Lung microvascular endothelial cell (primary cell): ENCODE measurements at places on chromosomes 5 and 9. TPM values are rescaled to one million over a fixed set of nuclear protein-coding genes. Genes with fewer than 3 reads are reported as not detected.
A peak's percentile ranks its signal among the peaks of the same experiment; 100 is the strongest.

DNA sequence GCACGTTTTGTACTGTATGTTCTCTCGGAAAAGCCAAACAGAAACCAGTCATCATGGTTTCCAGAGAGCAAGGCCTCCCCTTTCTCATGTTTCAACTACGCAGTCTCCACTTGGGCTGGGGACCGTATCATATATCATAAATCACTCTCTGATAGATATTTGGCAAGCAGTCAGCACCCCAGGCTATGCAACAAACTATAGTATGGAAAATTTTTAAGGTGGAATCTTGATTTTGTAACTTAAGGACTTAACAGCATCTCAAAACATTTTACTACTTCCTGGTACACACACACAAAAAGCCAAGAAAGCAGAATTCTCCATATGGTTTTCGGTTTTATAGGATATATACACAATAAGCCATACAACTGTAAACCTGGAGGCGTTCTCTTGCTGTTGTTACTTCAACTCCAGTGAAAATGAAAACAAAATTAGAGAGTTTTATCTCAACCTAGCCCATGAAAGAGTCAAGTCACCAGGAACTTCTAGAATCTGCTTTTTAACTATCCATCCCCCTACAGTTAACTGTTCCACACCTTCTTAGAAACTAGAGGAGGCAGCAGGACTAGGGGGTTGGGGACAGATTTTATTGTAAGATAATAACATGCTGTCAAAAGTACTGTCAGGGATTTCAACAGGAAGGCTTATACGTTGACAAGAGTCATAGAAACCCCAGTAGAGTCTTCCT is 283.4 kb downstream of the NFIB start:
- peak; percentile 91 for DNase-seq

The PCDHGA8 gene
- 1.1 and 1.2 TPM in 2 replicates for total RNA-seq

The ZNF483 gene
- 1.1 and 1.6 TPM in 2 replicates for total RNA-seq

- peak; percentile 15 for DNase-seq
Measured at GRCh38 chr5:159928122-159928909, 12.0 kb downstream of the ADRA1B start.

- no peak for DNase-seq
Measured at GRCh38 chr9:129209580-129209979, 31.5 kb upstream of the IER5L start.

DNA sequence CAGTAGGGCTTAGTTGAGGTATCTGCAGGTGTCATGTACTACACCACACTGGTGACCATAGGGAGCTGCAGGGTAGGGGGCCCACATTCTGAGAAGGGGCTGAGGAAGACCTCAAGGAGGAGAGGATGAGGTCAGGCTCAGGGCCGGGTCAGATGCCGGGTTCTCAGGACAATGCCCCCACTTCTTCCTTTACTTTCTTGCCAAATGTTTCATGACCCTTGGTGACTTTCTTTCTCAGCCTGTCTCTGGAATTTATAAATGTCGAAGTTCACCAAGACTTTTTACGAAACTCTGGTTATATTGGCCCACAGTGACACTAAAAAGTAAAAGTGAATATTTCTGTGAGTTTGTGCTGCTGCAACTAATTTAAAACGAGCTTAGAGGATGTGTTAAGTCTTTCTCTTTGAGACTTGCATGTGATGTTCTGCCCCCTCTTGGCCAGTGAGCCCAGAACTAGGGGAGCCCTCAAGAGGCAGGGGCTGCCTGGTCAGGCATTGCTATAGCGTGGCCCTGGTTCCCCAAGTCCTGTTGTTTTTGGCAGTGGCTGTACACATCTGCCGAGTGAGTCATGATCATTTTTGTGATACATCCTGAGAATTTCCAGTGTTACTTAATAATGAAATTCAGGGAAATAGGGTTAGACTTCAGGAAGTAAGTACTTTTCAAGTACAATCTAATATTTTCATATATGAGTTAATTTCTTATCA is 11.2 kb downstream of the ACO1 start:
- DNase-seq: peak; percentile 96

The LHX6 gene
- total RNA-seq: 0.40 and 1.7 TPM in 2 replicates

- no peak for DNase-seq
Measured at GRCh38 chr5:179918742-179919486, 11.2 kb upstream of the TBC1D9B start.

The ALDH1A1 gene
- total RNA-seq: 1,079 and 3,265 TPM in 2 replicates

GRCh38 chr5:120479066-120479465 is 15.0 kb downstream of the PRR16 start:
- DNase-seq: no peak

GRCh38 chr5:180669661-180670060 is 20.3 kb upstream of the FLT4 start:
- DNase-seq: no peak

The MED10 gene
- total RNA-seq: 6.5 and 12.1 TPM in 2 replicates

DNA sequence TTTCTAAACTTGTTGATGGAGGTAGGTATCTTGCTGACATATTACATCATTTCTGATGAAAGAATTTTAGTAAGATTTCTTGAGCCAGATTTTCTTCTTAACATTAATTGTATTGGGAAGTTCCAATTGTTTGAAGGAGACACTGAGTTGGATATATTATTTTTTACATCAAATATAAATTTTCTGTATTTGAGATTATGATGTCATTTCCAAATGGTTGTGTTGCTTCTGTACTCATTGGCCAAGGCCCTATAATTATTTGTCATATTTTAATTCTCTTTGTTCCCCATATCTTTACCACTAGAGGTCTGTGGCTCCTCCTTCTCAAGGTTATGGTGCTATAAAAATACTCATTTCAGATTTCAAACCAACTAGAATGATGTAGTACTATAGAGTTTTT is 53.4 kb downstream of the ITGA1 start:
- no peak for DNase-seq

GRCh38 chr9:86731511-86732063 is 215.7 kb downstream of the GAS1 start:
- DNase-seq: no peak

DNA sequence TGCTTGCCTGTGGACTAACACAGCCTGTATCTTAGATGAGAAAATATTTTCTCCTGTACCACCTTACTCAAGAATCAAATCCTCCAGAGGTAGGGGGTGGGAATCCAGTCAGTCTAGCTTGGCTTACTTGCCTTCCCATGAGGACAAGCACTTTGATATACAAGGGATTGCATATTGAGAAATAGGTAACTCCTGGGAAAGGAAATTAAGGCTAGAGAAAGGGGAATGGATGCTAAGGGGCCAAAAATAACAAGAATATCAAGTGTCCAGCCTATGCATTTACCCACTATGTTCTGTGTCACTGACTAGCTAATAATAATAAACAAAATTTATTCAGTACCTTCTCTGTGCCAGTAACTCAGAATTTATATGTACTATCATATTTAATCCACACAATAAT is 21.4 kb upstream of the SNX2 start:
- no peak for DNase-seq

The ARL14EPL gene
- total RNA-seq: under 0.01 TPM in 2 replicates

DNA sequence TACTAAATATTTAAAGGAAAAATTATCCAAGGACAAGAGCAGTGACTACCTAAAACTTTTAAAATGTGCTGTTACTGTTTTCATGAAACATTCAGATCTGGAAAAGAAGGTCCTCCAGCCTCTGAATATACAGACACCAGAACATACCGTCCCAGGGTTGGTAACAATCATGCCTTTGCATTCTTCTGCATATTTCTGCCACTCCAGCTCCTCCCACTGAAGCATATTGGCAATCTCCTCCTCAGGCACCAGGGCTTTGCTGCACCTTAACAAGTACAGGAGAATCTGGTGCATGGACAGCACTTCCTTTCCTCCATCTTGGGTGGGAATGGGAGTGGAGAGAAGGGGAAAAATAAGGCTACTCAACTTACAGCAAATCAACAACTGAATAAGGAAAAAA is 60.0 kb downstream of the DROSHA start:
- no peak for DNase-seq

DNA sequence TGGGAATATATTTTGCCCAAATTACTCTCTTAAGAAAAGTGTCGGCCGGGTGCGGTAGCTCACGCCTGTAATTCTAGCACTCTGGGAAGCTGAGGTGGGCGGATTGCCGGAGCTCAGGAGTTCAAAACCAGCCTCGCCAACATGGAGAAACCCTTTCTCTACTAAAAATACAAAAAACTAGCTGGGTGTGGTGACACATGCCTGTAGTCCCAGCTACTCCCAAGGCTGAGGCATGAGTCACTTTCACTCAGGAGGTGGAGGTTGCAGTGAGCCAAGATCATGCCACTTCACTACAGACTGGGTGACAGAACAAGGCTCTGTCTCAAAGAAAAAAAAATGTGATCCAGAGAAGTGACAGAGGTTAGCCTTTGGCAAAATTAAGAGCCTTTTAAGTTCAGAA is 26.4 kb upstream of the TMEM171 start:
- peak; percentile 67 for DNase-seq

The FGFR4 gene
- 0.87 and 4.2 TPM in 2 replicates for total RNA-seq

DNA sequence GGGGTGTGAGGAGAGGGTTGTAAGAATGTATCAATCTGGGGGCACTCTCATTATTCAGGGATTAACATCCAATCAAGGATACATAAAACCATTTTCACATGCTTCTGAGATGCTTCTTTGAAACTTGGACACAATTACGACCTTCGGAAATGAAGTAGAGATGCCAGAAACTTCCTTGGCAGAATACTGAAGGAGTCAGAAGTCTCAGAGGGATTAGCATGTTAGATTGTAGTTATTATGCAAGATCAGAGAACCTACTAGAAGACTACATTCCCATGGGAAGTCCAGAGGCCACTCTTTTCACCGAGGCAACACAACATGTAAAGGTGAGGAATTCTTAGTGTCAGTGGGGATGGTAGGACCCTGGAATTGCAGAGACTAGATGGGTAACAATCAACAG is 5.1 kb upstream of the SLC22A4 start:
- no peak for DNase-seq

The SLC12A7 gene
- total RNA-seq: 13.9 and 32.5 TPM in 2 replicates

The CFAP90 gene
- not detected in 2 replicates for total RNA-seq

DNA sequence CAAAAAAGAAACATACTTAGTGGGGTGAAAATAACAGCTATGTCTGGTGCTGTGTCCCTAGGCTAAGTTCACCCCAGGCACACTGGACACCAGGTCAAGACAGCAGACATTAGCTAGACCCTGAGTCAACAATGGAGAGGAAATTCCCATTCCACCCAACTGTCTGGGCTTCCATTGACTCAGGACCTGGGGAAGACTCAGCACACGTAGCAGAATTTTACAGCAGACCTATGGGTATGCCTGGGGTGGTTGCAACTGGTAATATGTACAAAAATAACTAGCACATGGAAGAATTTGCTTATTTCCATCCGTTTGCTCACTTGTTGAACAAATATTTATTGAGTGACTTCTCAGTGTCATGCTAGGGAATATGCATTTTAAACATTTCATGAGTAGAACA is 117.0 kb downstream of the GAS1 start:
- DNase-seq: no peak

GRCh38 chr9:121463026-121463807 is 36.4 kb downstream of the GGTA1 start:
- peak; percentile 21 for DNase-seq

DNA sequence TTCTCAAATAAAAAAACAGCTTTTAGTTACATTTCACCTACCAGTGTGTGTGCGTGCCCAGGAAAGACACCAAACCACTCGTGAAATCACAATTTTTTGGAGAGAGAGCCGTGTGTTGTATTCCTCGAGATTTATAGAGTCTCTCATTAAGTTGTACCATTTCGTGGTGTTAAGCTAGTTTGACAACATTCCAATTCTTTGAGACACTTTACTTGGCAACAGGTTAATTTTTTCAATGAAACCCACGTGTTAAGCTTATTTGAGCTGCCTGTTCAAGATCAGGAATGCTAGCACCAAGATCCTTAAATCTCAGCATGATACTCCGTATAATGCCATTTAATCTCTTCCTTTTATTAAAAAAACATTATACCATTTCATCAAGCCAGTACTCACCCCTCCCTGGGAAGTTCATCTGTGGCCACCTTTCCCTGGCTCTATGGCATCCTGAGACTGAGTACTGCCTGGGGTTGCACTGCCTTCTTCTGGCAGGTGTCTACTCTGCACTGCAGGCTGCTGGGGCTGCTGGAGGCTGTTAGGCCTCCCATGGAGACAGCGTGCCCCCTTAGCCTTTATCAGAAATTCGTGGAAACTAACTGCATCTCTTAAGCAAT is 143.7 kb downstream of the ARHGAP26 start:
- no peak for DNase-seq

The LHX3 gene
- total RNA-seq: not detected in 2 replicates

DNA sequence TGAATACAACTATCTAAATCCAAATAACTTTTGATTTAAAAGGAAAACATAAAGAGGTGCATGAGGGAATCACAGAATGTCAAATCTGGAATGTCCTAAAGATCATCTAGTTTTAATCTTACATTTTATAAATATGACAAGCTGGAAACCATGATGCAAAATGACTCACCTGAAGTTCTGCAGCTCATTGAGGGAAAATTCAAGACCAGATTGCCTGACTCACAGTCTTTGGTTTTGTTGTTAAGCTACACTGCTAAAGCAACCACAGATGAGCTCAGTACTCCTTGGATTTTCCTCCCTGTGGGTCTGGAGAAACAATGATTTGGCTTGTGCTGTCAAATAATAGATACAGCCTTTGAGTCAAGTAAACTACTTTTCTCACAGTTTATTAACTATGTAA is 19.1 kb upstream of the EDIL3 start:
- DNase-seq: no peak

- DNase-seq: peak; percentile 49
Measured at GRCh38 chr5:97547999-97548738, 365.1 kb upstream of the RIOK2 start.

The FCN2 gene
- not detected in 2 replicates for total RNA-seq

DNA sequence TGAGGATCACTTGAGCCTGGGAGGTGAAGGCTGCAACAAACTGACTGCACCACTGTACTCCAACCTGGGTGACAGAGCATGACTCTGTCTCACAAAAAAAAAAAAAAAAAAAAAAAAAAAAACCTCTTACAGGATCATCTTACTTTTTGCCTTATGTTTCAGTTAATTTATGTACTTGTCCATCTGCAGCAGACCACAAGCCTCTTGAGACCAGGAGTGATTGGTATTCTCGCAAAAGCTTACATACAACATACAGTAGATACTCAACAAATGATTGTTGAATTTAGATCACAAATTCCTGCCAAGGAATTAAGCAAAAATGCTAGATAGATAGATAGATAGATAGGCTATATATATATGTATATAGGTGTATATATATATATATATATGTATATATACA is 12.4 kb downstream of the CEMIP2 start:
- no peak for DNase-seq

The PCDHB10 gene
- 0.44 and 1.8 TPM in 2 replicates for total RNA-seq
